ENCODE measurements at places on chromosomes 12 and 14. TPM values are rescaled to one million over a fixed set of nuclear protein-coding genes. Genes with fewer than 3 reads are reported as not detected.

PLCZ1 gene
- not detected for total RNA-seq

SDR9C7 gene
- total RNA-seq: 0.11 TPM

GRCh38 chr14:95136631-95137030 is 20.7 kb downstream of the DICER1 start:
- no peak for DNase-seq

EML5 gene
- 0.40 TPM for total RNA-seq

DNA sequence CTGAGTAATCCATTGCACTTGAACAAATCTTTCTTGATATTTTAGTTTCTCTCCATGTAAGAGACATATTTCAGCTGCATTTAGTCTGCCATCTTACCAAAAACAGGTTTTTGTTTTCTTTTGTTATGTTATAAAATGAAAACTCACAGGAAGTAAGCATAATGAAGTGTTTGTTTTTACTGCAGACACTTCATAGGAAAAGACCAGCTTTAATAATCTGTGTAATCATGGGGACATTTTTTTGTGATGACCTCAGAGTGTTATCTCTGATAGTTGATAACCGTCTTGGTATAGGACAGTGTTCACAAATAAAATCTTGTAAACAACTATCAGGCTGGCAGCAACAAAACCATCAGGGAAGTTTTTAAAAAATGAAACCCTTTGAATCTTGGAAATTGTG is 266.2 kb upstream of the OR4E1 start:
- no peak for DNase-seq
